ENCODE measurements at places on chromosomes 12 and 14.

- DNase-seq = no peak
Measured at GRCh38 chr14:91931478-91932088, 15.9 kb downstream of the FBLN5 start.

DNA sequence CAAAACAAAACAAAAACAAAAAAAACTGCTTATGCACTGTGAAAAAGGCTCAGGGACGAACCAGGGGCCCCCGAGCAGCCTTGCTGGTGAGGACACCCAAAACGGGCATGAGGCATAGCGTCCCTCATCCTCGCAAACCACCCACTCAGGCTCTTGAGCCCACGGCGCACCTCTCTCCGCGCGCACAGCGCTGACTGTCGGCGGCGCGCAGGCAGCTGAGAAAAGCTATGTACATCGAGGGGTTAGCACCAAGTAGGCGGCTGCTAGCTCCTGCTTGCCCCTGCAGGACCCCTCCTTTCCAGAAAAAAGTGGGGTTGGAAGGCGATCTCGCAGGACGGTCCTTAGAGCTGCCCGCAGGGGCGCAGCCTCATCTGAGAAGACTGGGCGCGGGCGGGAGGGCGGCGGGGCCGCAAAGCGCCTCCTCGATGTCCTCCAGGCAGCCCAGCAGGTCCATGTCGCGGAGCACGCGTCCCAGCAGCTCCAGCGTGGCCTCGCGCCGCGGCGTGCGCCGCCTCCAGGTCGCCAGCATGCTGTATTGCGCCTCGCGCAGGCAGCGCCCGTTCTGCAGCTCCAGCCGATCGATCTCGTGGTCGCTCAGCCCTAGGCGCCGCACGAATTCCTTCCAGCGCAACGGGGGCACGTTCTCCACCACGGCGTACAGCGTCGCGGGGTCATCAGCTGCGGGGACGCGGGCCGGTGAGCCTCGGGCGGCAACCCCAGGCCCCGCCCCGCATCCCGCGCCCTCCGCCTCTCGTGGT is 12.8 kb downstream of the TNFRSF1A start:
- DNase-seq = no peak

GRCh38 chr12:27965966-27966365 is 6.6 kb downstream of the PTHLH start:
- DNase-seq = no peak

DNA sequence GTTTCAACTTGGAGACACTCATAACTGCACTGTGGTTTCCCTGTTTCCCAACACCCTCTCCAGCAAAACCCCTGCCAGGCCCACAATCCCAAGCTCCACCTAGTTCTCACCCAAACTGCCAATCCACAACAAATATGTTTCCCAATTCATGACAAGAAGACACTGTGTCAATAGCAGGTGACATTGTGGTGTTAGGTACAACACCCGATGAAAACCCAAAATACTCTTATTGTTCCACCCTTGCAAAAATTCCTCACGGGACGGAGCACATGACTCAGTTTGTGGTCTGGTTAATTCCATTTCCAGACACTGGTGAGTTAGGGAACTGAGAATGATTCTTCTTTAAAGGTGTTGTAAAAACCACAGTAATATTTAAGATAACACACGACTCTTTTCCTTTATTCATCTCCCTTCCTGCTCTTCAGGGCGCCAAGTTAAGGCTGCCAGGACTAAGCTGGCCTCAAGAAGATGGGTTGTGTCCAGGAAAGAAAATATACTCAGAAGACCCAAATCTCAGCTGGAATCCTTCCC is 735.5 kb downstream of the MED13L start:
- no peak for DNase-seq

DNA sequence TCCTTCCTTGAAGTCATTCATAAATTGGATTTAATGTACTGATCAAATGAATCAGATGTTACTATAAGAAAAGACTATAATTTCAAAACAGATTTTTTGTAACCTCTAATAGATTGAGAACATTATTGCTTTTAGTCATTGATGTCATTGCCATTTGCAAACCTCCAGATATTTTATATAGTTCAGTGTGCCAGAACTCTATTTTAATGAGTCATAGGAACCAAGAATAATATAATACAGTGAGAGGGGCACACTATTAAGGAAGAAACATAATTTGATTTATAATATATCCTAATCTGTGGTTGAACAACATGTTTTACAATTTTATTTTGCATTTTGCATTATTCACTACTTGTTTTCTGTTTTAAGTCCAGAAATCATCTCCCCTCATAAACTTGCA is 78.0 kb downstream of the LRRC9 start:
- no peak for DNase-seq

DNA sequence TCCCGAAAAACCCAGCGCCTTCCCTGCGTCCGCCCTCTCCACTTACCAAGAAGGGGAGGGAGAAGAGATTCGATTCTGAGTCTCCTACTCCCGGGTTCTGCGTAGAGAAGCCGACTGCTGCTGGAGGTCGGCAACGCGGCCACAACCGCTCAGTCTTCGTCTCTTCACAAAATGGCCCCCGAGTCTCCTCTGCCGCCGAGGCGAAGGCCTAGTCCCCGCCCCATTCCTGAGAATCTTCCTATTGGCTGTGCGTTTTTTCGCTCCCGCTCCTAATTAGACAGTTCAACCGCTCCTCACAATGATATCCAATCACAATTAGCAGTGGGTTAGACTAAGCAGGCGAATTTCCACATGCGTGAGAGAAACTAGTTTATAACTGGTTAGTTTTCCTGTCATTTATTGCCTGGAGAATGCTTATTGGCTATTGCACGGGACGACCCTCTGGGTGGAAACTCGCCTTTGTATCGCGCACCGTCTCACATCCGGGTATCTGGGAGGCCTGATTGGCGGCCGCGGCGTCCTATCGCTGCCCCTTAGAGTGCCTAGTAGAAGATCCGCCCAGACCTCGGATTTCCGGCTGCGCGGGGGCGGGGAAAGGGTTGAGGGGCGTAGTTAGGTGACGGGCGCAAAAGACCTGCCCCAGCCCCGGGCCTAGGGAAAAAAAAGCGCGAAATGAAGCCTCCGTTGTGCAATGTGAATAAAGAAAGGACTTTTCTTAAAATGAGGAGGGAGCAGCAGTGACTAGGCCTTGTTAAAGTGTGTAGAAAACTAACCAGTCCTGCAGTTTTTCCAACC is at the start of gene HNRNPC:
HNRNPC (minus strand) TSS at position 191 of the 795 bp plus-strand sequence. CDS start 35,249 bp downstream, outside the sequence.
- DNase-seq = peak; percentile 100

- no peak for DNase-seq
Measured at GRCh38 chr14:90513161-90514014, 116.6 kb downstream of the CALM1 start.

DNA sequence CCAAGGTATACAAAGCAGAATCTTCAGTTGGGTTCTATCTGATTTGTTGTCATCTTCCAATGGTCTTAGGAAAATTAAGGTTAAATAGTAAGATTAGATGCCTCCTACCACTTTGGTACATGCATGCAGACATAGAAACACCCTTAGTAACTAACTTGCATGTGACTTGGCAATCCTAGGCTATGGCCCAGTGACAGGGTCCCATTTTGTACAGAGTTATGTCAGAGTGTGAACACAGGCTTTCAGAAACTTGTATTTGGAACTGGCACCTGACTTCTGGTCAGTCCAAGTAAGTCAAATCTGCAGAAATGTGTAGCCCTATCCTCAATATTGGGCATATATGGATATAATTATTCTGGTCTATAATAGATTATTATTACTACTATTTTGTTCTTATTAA is 53.1 kb downstream of the DAD1 start:
- DNase-seq = no peak

GRCh38 chr12:107372229-107372658 is 278.9 kb upstream of the CRY1 start:
- DNase-seq = no peak

- DNase-seq = no peak
Measured at GRCh38 chr14:93171376-93171775, 13.3 kb downstream of the MOAP1 start.

- DNase-seq = no peak
Measured at GRCh38 chr12:95629392-95629791, 78.1 kb upstream of the USP44 start.

GRCh38 chr12:62891805-62892549 is 43.0 kb downstream of the PPM1H start:
- no peak for DNase-seq

DNA sequence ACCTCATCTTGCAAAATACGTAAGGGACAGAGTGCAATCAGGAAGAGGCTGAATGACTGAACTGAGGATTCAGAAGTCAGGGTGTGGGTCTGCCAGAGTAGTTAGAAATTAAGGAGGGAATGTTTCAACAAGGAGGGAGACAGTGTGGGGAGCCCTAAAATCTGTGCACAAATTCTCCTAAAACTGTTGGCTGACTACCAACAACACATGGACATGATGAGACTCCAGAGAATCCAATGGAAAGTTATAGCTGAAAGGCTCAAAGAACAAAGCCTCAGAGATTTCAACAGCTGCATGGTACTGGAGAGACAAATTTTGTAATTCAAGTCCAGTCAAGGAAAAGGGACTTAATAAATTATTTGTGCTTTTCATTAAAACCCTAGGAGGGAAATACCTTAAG is 36.1 kb upstream of the NEDD1 start:
- DNase-seq = no peak

DNA sequence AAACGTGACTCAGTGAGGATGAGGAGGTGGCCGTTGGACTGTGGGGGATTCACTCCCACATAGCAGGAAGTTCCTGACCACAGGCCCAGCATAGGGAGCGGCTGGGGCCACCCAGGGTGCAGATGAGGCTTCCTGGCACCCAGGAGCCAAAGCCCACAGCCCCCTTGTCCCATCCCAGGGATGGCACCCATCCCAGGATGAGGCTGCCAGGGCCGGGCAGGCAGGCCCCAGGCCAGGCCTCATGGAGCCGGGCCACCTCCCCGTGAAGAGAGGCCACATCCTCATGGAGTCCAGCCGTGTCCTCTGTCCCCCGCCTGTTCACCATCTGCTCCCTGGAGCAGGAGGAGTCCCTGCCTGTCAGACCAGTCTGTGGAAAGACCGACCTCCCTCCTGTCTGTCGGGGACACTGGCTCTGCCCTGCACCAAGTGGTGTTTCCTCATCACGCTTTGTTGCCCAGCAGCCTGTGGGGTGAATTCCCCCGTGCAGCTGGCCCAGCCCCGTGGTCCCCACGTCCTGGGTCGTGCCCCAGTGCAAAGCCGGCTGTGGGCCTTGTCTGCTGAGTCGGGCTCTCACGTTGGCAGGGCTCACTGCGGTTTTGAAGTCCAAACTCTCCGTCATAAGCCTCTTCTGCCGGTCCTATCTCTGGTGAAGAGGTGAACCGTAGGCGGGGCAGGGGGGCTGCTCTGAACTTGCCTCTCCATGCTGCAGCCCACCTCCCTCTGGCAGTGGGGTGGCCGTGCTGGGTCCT is 24.5 kb downstream of the MMP17 start:
- no peak for DNase-seq

GRCh38 chr12:64923536-64923935 is 99.1 kb downstream of the TBC1D30 start:
- no peak for DNase-seq

- DNase-seq = no peak
Measured at GRCh38 chr12:108653082-108653516, 19.4 kb upstream of the SELPLG start.

DNA sequence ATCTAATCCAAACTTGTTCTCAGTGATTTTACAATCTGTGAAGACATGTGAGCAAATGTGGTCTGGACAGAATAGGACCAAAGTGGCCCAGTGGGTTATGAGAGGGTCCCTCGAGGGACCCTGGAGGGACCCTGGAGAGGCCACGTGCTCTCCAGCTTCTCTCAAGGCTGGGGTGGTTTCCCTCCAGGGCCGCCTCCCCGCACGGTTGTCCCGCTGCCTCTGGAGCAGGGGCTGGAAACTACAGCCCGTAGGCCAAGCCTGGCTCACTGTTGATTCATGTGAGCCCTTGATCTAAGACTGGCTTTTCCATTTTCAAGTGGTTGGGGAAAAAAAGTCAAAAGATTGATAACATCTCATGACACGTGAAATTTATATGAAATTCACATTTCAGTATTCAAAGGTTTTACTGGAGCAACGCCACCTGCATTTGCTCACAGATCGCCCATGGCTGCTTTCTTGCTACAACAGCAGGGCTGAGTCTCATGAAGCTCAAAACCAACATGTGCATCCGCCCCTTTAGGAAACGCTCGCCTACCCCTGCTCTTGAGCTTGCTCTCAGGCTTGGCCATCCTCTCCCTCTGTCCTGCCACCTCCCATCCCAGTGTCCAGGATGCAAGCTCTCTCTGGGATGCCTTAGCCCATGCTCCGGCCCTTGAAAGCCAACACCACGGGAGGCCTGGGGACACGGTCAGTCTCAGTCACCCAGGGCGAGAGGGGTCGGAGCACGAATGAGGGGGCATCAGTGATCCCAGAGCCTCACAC is 12.1 kb upstream of the LRTM2 start:
- DNase-seq = no peak

- DNase-seq = no peak
Measured at GRCh38 chr12:58576916-58577315, 343.4 kb downstream of the LRIG3 start.

GRCh38 chr12:59940631-59941342 is 345.0 kb downstream of the SLC16A7 start:
- no peak for DNase-seq

GRCh38 chr14:36069535-36069900 is 107.0 kb downstream of the PTCSC3 start:
- DNase-seq = no peak

- no peak for DNase-seq
Measured at GRCh38 chr12:50052964-50053363, 4.4 kb upstream of the ASIC1 start.

DNA sequence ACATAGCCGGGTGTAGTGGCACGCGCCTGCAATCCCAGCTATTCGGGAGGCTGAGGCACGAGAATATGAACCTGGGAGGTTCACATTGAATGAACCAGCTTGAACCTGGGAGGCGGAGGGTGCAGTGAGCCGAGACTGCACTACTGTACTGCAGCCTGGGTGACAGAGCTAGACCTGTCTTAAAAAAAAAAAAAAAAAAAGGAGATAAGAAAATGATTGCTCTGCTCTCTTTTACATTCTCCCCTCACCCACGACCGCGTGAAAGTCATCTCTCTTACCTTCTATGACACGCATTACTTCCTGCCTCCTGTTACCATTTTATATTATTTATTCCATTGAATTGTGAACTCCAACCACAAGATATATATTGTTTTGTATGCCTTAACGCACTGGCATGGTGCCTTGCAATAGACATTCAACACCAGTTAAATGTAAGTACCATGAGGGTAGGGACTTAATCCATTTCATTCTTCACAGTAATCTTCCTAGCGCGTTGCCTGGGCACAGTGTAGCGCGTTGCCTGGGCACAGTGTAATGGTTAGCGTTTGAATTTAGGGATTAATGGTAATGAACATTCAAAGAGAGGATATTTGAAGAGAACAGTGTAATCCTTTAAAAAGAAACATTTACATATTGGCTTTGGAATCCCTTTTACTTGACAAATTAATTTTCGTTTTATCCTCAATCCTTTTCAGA is 2.7 kb downstream of the RAP1B start:
- DNase-seq = no peak

All from stimulated activated CD8-positive, alpha-beta memory T cell treated with anti-CD3 and anti-CD28 coated beads, Interleukin-7, amount 100 ng/mL, for 1 hour (primary cell).